Chondrocyte (in vitro differentiated cells): ENCODE measurements at places on chromosomes 1 and 21. TPM values are rescaled to one million over a fixed set of nuclear protein-coding genes. Genes with fewer than 3 reads are reported as not detected.

DNA sequence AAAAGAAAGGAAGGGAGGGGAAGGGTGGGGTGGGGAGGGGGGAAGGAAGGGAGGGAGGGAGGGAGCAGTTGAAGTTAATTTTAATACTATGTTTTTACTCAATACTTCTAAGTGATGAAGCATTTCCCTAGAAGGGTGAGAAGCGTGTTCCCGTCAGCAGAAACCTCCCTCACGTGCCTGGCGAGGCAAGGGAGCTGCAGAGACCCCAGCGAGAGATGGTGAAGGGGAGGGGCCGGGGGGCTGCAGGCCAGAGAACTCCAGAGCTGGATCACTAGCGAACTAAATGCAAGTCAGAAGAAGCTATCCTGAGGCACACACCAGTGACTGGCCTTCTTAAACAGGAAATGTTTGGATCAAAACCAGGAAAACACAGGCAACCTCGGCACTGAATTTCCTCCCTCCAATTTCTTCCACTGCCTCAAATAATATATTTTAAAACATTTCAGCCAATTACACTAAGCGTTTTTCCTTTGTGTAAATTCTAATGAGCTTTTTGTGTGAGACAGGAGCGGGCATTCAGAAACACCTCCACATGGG is 18.0 kb downstream of the WDR4 start:
- no peak overlapping the region for H3K27ac ChIP-seq
- no peak overlapping the region for H3K4me3 ChIP-seq
- H3K4me1 ChIP-seq, result peaks cover 4% of the 10 kb centered on the region

- peaks cover 48% of the 10 kb centered on the region for H3K36me3 ChIP-seq
- no peaks in the 10 kb centered on the region for H3K27me3 ChIP-seq
- peak overlapping the region; percentile 75 for H3K27ac ChIP-seq
- no peak for DNase-seq
Measured at GRCh38 chr1:145828367-145829026, 4.5 kb downstream of the POLR3C start.

DNA sequence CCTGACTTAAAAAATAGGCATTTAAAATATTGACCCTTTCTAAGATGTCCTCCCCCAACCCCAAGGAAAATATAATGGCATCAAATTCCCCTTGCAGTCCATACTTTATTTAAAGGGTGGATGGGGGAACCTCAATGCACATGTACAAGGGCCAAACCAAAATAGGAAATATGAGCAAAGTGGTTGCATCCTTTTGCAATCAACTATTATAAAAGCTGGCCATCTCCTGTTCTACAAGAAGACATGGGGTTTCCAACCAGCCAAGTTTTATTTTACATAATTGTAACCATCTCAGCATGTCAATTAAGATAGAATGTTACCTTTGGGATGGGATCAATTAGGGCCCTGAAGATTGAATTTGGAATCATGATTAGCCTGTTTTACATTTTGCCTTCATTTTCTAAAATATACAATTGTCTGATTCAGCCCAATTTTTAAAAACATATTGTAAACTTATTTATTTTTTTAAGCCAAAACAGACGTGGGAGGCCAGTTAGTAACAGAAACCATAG is 146.7 kb upstream of the NFIA start:
- H3K4me1 ChIP-seq, result peaks cover 8% of the 10 kb centered on the region
- H3K4me3 ChIP-seq, result no peak overlapping the region
- H3K27me3 ChIP-seq, result no peaks in the 10 kb centered on the region
- no peaks in the 10 kb centered on the region for H3K36me3 ChIP-seq
- no peak for DNase-seq

GRCh38 chr1:5864256-5864655 is 128.0 kb downstream of the NPHP4 start:
- H3K36me3 ChIP-seq, result peaks cover 11% of the 10 kb centered on the region
- no peak overlapping the region for H3K27ac ChIP-seq
- H3K4me1 ChIP-seq, result no peaks in the 10 kb centered on the region

GRCh38 chr1:3237570-3237969 is 168.6 kb downstream of the PRDM16 start:
- no peak for DNase-seq
- H3K36me3 ChIP-seq, result no peaks in the 10 kb centered on the region
- H3K4me3 ChIP-seq, result no peak overlapping the region

GRCh38 chr1:86701731-86702130 is 2.6 kb upstream of the SH3GLB1 start:
- peaks cover 13% of the 10 kb centered on the region for H3K4me1 ChIP-seq
- DNase-seq, result no peak
- H3K36me3 ChIP-seq, result no peaks in the 10 kb centered on the region
- no peak overlapping the region for H3K4me3 ChIP-seq
- H3K27ac ChIP-seq, result no peak overlapping the region
- H3K27me3 ChIP-seq, result no peaks in the 10 kb centered on the region

DNA sequence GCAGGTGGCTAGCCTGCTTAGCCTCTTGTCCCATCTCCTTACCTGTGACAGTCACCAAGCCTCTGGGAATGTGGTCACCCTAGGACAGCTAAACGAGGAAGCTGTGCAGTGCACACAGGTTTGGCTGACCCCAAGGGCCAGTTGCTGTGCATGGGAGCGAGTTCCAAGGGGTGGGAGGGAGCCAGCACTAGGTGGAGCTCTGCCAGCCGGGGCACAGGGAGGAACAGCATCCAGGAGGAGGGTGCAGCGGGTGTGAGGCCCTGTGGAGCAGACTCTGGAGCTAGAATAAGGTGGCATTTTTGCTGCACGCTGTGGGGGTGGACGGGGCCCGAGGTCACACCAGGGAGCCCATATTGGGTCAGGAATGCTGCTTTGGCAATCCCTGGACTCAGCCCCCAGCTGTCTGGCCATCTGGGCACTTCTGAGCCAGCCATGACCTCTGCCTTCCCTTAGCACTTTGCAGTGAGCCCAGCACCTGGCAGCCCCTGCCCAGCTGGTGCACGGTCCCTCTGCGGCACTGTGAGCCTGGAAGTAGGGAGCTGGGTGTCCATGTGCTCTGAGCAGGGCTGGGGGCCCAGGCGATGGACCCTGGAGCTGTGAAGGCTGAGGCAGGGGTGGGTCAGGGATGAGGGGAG is 8.7 kb downstream of the PDXK start:
- H3K4me3 ChIP-seq, result peak overlapping the region; percentile 76
- peaks cover 5% of the 10 kb centered on the region for H3K36me3 ChIP-seq
- H3K4me1 ChIP-seq, result peaks cover 69% of the 10 kb centered on the region
- DNase-seq, result no peak

DNA sequence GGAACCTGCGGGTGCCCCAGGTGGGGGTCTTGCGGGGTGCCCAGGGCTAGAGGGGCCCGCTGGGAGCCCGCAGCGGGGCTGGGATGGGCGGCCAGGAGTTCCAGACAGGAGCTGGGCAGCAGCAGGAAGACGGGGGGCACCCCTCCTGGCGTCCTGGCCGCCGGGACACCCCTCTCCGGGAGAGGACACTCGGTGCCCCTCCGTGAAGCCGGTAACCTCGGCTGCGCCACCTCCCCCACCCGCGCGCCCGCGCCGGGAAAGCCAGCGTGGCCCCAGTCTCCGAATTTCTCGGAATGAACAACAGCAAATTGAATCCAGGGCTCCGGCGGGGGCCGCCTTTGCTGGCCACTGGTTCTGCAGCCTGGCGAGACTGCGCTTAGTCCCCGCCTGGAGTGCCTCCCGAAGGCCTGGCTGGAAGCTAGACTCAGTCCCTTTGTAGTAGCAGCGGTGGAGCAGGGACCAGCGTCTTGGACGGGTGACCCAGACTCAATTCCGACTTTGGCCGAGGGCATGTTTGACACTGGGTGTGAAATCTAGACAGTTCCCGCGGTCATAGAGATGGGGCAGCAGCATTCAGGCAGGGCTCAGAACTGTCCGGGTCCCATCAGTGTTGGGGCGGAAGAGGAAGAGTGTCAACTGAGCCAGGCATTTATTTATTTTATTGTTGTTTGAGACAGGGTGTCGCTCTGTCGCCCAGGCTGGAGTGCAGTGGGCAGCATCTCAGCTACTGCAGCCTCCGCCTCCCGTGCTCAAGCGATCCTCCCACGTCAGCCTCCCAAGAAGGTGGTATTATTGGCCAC is 773 bp downstream of the IFNGR2 start:
- H3K4me3 ChIP-seq, result peak overlapping the region; percentile 93
- peak overlapping the region; percentile 92 for H3K27ac ChIP-seq
- peaks cover 2% of the 10 kb centered on the region for H3K36me3 ChIP-seq
- H3K4me1 ChIP-seq, result peaks cover 50% of the 10 kb centered on the region
- no peaks in the 10 kb centered on the region for H3K27me3 ChIP-seq

DNA sequence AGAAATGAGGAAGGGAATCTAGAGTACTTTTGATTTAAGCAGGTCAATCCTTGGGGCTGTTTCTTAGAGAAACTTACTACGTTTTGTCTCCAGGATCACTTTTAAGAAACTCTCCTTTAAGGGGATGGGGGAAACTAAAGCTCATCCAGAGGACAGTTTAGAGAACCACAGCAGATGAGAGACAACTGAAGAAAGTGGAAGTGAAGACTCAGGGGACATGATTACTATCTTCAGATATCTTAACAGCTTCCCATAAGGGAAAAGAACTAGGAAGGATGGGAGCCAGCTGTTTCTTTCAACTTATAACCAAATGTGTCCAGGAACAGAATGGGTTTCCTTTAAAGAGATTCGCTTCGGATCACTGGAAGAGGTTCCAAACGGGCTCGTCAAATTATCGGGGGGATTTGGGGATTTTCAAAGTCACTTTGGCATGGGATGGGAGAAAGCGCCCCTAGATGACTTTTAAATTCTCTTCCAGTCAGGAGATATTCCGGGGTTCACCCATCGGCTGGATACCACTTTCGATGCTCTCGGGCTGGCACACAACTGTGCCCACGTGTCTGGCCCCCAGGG is 1.2 kb downstream of the SCMH1 start:
- no peaks in the 10 kb centered on the region for H3K27me3 ChIP-seq
- peak overlapping the region; percentile 90 for H3K27ac ChIP-seq
- H3K4me1 ChIP-seq, result peaks cover 36% of the 10 kb centered on the region
- H3K4me3 ChIP-seq, result peak overlapping the region; percentile 74

DNA sequence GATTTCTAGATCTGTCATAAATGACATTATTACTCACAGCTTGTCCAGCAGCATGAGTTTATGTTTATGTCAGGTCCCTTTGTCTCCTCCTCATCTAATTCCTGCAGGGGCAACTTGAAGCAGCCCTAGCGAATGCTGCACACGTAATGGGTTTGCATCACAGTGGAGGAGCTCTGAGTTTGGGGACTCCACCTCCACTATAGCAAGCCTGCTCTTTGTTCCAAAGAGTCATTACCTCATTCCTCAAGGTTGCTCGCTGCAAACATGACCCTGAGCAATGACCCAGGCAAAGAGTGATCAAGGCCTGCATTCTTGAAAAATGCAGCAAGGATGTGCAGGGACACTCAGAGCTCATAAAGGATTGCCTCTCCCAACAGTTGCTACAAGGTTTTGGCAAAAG is 261.9 kb downstream of the HHIPL2 start:
- no peaks in the 10 kb centered on the region for H3K27me3 ChIP-seq
- peaks cover 16% of the 10 kb centered on the region for H3K4me1 ChIP-seq
- H3K36me3 ChIP-seq, result peaks cover 2% of the 10 kb centered on the region

DNA sequence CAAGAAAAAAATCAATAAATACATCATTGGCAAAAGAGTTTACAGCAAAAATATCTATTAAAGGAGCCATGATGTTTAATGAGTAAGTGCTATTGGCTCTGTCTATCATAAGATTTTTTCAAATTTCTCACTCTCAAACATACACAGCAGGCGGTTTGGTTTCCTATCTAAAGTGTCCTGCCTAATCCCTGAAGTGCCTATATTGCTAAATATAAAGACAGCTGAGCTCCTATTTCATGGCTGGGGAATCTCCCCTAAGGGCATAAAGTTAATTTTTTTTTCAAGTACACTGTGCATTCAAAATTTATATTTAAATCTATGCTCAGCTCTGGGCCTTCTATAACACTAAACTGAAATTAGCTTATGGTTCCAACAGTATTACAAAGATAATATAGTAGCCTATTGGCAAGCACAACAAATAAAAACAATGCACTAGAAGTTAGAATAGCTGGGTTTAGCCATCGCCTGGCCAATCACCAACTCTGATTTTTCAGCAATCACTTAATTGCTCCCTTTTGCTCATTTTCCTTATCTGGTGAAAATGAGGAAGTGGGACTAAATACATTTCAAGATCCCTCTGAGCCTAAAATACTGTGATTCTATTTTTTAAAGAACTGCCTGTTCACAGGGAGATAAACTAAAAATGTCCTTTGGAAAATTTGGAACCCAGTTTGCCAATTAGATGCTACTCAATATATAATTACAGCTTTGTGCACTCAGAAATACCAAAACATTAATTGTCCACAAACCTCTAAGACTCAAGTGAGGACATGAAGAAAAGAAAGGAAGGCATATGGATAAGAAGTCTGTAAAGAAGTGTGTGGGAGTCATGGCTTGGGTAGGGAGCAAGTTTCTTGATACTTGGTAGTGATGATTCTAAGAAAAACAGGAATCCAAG is 62.5 kb downstream of the WDR64 start:
- H3K4me3 ChIP-seq, result no peak overlapping the region
- no peaks in the 10 kb centered on the region for H3K36me3 ChIP-seq
- no peak for DNase-seq
- H3K27me3 ChIP-seq, result peaks cover 14% of the 10 kb centered on the region

- H3K36me3 ChIP-seq, result peaks cover 16% of the 10 kb centered on the region
- no peak for DNase-seq
- H3K4me1 ChIP-seq, result no peaks in the 10 kb centered on the region
- no peak overlapping the region for H3K27ac ChIP-seq
- H3K4me3 ChIP-seq, result no peak overlapping the region
Measured at GRCh38 chr1:43414634-43415223, 25.0 kb downstream of the SZT2 start.

GRCh38 chr1:24069817-24070216 is 42.1 kb downstream of the MYOM3 start:
- DNase-seq, result no peak
- H3K4me1 ChIP-seq, result peaks cover 5% of the 10 kb centered on the region
- H3K27ac ChIP-seq, result no peak overlapping the region
- no peaks in the 10 kb centered on the region for H3K36me3 ChIP-seq
- peaks cover 2% of the 10 kb centered on the region for H3K27me3 ChIP-seq

GRCh38 chr1:195663549-195664280 is 944.5 kb downstream of the KCNT2 start:
- peaks cover 14% of the 10 kb centered on the region for H3K4me1 ChIP-seq
- H3K4me3 ChIP-seq, result no peak overlapping the region
- no peaks in the 10 kb centered on the region for H3K27me3 ChIP-seq
- no peak for DNase-seq

Gene TGFB2
- 140 to 237 TPM (median 226 TPM) in 3 replicates for total RNA-seq

Gene OR2L8
- not detected in 3 replicates for total RNA-seq

Gene KAZN
- 19.4 to 30.1 TPM (median 29.6 TPM) in 3 replicates for total RNA-seq

Gene RSPO1
- total RNA-seq, result not detected in 3 replicates

Gene OR2L2
- total RNA-seq, result 0.07 TPM in 1 of 3 replicates, not detected in the others

Gene C2CD2
- 8.9 to 18.2 TPM (median 18.1 TPM) in 3 replicates for total RNA-seq

Gene NECTIN4
- total RNA-seq, result 0.12 to 0.26 TPM (median 0.12 TPM) in 3 replicates
